Body of pancreas (tissue), 4 donors: ENCODE measurements at places on chromosomes 12 and 14. TPM values are rescaled to one million over a fixed set of nuclear protein-coding genes. Genes with fewer than 3 reads are reported as not detected.

DNA sequence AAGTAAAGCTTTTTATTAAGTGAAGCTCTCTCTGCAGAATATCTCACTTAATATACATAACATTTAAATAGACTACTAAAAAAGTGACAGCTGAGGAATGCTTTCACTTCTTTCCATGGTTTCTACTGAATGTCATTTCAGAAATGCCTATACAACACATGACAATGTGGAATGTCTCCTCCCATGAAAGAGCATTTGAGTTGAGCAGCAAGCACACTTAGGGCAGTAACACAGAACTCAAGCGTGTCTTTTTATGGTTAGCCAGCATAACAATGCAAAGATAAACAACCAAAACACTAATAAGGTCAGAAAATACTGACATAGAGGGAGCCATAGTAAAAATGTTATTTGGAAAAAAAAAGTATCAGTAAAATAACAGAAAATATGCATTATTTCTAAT is 9.4 kb downstream of the PPP1R12A start:
- no peak for DNase-seq

DNA sequence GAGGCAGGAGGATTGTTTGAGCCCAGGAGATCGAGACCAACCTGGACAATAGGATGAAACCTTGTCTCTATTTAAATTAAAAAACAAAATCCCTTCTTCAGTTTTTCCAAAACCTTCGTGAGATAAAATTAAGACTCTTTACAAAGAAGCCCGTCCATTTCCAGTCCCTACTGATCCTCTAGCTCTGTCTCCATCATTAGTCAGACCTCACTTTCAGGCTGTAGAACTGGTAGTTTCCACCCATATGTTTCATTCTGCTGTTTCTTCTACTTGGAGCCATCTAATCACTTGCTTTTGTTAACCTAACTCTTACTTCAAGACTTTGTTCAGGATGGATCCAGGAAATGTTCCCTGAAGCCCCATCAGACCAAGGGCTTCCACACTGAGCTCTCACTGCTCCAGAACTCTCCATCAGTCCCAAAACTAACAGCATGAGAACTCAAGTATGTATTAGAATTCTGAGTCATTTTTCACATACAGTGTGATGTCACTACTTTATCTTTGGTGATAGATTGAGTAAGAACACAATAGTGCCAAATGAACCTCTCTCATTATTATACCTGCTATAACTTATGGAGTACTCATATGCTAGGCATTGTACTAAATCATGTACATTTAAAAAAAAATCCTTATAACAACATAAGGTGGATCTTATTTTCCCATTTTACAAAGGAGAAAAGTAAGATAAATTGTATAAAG is 90.8 kb downstream of the PRICKLE1 start:
- no peak for DNase-seq

- DNase-seq, result no peak
Measured at GRCh38 chr12:16399101-16399500, 51.7 kb downstream of the MGST1 start.

ZNF385A gene
- 7.3 TPM for total RNA-seq

- no peak for DNase-seq
Measured at GRCh38 chr12:88896958-88897357, 316.7 kb upstream of the KITLG start.

- DNase-seq, result no peak
Measured at GRCh38 chr14:60328583-60328982, 79.6 kb downstream of the PPM1A start.

DNA sequence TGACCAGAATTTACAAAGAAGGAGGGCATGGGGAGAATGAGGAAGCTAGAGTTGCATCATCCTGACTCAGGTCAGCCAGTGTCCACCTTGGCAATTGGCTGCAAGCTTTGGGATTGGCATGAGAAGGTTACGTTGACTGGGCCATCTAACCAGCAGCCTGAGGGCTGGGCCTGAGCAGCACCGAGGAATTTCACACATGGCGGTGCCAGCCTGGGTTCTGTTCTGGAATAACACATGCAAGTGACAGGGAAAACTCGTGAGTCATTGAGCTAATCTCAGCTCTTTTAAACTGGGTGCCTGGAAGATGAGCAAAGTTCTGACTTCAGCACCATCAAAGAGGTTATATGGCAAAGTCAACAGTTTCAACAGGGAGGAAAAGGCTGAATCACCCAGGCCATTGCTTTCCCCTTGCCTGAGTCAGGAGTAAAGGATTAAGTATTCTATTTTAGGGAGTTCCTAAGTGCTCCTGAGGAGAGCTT is 543.2 kb upstream of the TBX3 start:
- no peak for DNase-seq

DNA sequence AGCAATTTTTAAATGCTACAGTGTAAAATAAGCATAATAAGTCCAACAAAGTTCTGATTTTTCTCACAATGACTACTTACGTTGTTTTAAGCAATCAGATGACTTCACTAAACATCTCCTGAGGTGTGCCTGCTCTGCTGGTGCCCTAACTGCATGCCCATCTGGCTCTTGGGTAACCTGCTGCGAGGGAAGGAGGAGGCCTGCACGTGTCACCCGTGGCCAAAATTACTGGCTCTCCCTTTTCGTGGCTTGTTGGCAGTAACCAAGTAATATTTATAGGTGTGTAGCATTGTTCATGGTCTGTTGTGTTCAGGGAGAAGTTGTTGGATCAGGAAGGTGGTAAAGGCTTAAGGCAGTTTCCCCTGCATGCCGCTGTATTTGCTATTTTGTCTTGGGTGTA is 6.3 kb upstream of the NFKBIA start:
- DNase-seq, result no peak

GRCh38 chr14:42628602-42629001 is 1021.9 kb downstream of the LRFN5 start:
- no peak for DNase-seq

DNA sequence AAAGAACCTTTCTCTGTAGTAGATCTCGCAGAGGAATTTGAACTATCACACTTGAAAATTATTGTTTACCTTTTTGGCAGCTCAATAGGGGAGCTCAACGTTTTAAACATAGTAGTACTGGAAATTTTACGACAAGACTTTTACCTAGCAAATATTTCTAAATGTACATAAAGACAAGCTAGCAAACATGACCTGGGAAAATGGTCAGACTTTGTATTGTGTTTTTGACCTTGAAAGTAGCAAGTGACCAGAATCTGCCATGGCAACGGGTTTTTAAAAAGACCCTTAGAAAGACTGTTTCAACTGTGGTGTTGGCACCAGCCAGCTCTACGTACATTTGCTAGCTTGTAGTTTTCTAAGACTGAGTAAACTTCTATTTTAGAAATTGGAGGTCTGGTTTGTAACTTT is 20.2 kb upstream of the A2M start:
- no peak for DNase-seq

DNA sequence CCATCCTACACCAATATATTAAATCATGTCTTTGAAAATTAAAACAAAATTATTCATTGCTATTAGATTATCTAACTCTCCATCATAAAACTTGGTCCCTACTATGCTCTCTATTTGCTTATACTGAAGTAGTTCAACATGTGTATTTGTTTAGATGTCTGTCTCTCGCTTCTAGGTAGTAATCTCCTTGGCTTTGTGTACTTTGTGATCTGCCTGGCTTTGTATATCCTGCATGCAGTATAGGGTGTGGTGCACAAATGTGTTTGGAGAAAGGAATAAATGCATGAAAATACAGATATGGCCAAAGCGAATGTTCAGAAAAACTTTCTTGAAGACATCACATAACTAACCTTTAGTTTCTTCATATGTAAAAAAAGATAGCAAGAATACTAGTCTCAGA is 246.6 kb upstream of the LRFN5 start:
- no peak for DNase-seq

ZNF384 gene
- total RNA-seq, result 25.4 TPM

KRT83 gene
- total RNA-seq, result not detected

DNA sequence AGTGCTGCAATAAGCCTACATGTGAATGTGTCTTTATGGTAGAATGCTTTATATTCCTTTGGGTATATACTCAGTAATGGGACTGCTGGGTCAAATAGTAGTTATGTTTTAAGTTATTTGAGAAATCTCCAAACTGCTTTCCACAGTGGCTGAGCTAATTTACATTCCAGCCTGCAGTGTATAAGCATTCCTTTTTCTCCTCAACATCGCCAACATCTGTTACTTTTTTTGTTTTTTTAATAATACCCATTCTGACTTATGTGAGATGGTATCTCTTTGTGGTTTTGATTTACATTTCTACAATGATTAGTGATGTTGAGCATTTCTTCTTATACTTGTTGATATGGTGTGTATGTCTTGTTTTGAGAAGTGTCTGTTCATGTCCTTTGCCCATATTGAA is 1186.2 kb downstream of the BCL11B start:
- no peak for DNase-seq

RECQL gene
- 5.3 TPM for total RNA-seq

DNA sequence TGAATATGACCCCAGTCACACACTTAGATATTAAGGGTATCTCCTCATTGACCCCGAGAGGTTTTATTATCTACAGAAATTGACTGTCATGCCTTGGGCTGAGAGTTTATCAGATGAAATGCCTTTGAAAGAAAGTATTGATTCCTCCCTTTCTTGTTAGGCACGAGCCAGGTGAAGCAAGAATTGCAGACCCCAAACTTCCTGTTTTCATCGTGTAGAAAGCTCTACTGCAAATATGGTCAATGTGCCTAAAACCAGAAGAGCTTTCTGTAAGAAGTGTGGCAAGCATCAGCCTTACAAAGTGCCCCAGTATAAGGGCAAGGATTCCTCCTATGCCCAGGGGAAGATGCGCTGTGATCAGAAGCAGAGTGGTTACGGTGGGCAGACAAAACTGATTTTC is 143.9 kb upstream of the FUT8 start:
- no peak for DNase-seq

DNA sequence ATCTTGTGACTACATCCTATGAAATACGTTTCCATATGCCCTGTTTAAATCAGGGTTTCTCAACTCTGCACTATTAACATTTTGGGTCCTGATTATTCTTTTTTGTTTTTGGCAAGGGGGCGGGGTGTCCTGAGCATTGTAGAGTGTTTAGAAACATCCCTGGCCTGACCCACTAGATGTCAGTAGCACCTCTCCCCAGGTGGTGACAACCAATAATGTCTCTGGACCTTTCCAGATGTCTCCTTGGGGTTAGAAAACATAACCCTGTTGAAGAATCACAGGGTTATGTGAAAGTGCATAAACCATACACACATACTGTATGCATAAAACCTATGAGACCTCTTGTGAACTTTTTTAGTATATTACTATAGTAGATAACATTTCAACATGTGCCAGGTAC is 1.4 kb downstream of the ACAD10 start:
- no peak for DNase-seq

DNA sequence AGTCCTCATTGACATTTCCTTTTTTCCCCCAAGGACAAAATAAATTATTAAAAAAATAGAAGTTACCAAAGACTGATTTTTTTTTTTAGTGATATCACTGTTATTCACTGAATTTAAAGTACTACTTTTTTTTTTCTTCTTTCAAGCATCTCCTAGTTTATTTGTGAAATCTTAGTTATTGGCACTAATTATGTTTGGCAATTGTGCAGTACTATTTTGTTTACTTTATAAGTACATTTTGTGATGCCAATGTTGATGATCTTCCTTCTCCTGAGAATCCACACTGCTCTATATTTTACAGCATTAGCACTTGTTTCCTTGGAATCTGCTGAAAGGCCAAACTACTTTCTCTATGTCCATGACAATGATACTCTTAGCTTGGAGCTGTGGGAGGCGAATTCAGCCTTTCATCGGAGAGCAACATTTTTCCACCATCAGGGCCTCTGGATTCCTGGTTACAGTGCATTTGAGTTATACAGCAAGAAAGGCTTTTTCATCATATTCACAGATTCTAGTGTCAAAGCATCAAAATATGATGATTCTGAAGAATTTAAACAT is 123.8 kb upstream of the PTPRQ start:
- no peak for DNase-seq

RAPGEF3 gene
- total RNA-seq, result 23.4 TPM

CHFR gene
- 45.2 TPM for total RNA-seq

DNA sequence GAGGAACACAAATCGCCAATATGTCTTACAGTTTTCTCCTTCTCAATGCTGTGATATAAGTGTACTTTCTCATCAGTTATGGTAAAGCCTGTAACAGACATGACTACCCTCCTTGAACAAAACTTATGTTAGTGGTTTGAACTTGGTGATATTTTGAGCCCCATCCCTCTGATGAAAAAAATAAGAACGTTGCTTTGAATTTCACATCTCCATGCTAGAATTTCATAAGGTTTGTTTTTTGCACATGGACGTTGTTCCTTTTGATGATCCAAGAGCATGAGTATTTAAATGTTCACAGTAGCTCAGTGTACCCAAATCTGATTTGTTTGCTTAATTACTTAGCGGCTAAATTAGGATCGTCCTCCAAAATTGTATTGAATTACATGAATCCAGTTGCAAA is at the start of gene SLC15A5:
SLC15A5 (minus strand) TSS at position 101 of the 400 bp plus-strand sequence; CDS start at position 101, 0 bp downstream.
- DNase-seq, result no peak

GRCh38 chr14:100842799-100843198 is 16.9 kb downstream of the MEG3 start:
- no peak for DNase-seq

CCDC38 gene
- total RNA-seq, result not detected
